KG1 (cell line): ENCODE measurements at places on chromosomes 6 and 20.

DNA sequence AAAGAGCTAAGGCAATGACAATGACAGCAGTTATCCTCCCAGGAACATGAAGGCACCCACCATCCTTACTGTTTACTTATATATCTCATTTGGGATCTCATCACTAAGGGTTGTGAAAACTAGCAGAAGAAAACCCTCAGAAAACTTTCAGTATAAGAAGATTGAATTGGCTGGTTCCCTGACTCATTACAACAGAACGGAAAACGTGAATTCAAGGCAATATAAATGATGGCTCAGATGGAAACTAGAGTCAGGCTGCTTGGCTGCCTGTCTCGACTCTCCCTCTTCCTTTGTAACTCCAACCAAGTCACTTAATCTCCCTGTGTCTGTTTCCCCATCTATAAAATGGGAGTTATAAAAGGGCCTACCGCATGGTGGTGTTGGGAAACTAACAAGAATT lies 387.1 kb upstream of the JARID2 start:
- no peak for DNase-seq

DNA sequence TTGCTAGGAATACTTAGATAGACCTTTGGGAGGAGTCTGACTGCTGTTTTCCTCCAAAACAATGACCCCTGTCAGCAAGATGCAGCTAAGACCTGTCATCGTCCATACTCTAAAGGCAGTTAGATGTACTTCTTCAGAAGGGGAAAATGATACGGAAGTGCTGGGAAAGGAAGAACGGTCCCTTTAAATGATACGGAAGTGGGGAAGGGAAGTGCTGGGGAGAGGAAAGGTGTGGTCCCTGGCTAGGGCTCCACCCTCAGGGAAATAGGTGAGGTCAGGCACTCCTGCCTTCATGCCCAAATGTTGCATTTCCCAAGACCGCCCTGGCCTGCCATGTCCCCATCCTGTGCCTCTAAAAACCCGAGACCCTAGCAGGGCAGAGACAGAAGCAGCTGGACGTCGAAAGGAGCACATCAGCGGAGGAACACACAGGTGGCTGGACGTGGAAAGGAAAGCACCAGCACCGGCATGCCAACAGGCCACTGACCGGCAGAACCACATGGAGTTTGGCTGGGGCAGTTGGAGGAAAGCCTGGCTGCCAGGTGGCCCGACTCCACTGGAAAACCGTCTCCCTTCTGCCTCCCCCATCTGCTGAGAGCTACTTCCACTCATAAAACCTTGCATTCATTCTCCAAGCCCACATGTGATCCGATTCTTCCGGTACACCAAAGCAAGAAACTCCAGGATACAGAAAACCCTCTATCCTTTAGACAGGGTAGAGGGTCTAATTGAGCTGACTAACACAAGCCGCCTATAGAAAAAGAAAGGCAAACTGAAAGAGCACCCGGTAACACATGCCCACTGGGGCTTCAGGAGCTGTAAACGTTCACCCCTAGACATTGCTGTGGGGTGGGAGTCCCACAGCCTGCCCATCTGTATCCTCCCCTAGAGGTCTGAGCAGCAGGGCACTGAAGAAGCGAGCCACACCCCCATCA lies 94.6 kb downstream of the FAXC start:
- DNase-seq: no peak

DNA sequence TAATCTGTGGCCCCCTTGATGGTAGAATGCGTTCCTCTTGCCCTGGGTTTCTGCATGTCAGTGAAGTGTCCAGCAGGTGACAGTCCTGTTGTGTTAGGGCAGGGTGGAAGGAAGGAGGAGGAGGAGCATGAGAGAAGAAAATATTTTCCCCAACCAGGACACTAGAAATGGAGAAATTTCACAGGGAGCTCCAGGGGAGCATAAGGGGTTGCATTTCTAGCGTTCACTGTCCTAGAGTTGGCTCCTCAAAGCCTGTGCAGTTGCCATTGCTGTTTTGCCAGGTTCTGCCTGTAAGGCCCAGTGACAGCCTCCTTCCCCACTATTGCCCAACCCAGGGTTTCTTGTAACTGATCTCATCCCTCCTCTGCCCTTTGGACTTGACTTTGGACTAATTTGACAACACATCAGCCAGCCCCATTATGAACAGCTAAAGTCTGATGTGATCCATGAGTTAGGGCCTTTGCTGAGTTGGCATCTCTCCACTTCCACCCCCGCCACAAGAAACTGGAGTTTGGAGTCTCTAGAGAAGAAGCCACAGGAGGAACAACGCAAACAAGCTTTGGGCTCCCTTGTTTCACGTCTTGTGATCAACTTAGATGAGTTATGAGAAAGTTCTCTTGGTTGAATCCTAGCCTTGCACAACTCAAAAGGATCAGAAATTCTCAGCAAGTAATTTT lies 14.0 kb upstream of the FAM50B start:
- no peak for DNase-seq

- no peak for DNase-seq
Measured at GRCh38 chr6:21856844-21857243, 263.3 kb downstream of the SOX4 start.

GRCh38 chr6:131040866-131041265 lies 22.2 kb downstream of the EPB41L2 start:
- no peak for DNase-seq

DNA sequence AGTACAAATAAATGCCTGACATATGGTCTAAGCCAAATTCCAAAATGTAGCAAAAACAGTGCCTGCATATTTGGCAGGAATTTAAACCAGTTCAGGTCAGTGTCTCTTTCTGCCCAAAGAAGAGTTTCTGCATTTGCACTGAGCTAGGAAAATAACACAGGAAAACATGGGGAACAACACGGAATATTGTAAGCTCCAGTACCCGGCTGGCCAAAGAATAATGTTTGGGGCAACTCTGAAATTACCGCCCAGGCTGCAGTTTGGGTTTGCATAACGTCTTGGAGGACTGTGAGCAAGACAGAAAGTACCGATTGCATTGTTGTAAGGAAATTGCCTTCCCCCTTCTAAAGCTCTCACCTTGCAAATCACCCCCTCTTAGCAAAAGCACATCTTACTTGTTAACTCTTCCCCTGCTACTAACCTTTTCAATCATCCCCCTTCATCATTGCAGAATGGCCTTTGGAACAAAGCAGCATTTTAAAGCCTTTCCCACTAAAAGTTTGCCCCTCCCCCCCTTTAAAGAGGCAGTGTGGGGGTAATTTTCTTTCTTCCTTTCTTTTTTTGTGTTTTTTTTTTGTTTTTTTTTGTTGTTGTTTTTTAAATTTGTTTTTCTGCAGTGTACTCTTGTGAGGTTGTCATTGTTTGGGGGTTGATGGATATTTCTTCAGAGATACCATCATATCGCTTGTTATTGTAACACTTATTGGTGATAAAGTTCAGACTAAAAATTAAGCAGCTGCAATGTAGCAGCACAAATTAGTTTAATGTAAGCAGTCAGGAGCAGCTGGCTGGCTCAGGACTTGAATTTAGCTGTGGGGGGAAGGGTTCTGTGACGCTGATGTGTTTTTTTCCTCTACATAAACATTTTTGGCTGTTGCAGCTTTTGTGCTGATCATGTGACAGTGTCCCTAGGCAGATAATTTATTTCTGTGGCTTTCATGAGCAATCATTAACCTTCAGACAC lies 100.0 kb upstream of the CITED2 start:
- no peak for DNase-seq

GRCh38 chr6:135322427-135323201 lies 141.5 kb downstream of the MYB start:
- DNase-seq: peak; percentile 77

- no peak for DNase-seq
Measured at GRCh38 chr6:157715728-157716164, 107.3 kb upstream of the SNX9 start.

GRCh38 chr6:100833972-100834574 lies 47.1 kb downstream of the ASCC3 start:
- no peak for DNase-seq

- no peak for DNase-seq
Measured at GRCh38 chr6:125124049-125124669, 29.4 kb upstream of the TPD52L1 start.

DNA sequence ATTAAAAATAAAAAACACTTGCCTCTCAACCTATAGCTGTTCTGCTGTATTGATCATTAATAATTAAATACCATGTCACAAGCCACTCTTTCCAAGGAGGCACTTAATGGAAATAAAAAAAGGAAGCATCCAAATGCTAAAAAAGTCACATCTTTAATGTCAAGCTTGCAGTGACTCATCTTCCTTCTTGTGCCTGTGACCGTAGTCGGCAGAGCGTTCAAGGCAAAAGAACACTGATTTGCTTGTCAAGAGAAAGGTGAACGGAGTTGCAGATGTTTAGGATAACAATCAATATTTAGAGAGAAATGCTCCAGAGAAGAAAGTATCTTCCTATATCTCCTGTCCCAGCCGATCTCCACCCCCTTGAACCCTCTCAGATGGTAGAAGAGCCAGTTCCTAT lies 341.0 kb upstream of the OPRM1 start:
- DNase-seq: no peak

GRCh38 chr6:491233-491632 lies 99.7 kb downstream of the IRF4 start:
- no peak for DNase-seq

- DNase-seq: no peak
Measured at GRCh38 chr20:62104791-62105345, 17.4 kb upstream of the LSM14B start.

GRCh38 chr6:156013155-156013554 lies 557.5 kb upstream of the NOX3 start:
- DNase-seq: peak; percentile 25

- DNase-seq: peak; percentile 59
Measured at GRCh38 chr6:37501632-37502491, 2.2 kb upstream of the CCDC167 start.

DNA sequence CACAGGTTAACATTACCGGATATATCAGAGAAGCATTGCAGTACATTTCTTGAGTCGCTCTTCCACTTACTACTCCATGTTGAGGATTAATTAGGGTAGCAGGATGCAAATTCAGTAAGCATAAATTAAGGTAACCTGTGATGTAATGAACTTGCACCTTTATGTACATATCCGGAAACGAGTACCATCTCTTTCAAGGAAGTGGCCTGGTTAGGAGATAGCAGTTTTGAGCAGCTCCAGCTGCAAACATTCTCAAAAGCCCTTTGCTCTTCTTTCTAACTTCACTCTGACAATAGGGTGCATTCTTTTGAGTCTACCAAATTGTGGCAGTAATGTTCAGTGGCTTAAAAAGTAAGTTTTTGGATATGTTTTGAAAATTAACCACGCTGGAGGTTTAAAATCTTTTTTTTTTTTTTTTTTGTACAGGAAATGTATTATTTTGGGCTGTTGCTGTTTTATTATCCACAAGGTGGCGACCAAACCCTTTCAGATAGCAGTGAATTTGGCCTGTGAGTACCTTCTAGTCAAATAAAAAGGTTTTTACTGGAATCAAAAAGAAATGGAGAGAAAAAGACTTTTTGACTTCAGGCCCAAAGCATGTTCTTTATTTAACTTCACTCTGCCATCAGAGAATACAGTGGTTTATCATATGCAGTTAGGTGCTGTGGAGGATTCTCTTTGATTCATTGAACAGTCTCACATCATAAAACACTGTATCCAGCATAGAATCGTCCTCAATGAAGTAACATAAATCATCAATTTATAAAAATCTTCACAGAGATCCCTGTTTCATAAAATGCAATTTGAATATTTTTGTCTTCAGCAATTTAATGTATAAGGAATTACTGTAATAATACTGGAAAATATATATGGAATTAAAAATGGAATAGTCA lies 8.9 kb downstream of the FAM217B start:
- peak; percentile 48 for DNase-seq

GRCh38 chr6:73290435-73290834 lies 27.4 kb upstream of the KHDC1 start:
- no peak for DNase-seq

DNA sequence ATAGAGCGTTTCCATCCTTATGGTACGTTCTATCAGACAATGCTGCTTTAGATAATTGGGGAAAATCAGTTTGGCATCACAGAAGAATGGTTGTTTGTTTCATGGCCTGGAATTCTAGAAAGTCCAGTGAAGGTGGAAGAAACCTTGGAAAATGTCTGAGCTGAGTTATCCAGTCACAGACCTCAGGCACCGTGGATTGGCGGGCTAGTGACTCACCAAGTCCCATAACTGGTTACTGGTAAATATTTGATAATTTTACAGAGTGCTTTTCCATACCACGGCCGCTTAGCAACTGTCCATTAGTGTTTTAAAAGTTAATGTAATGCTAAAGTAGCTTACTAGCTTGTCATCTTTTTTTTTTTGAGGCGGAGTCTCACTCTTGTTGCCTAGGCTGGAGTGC lies 99.4 kb downstream of the SLC35B3 start:
- no peak for DNase-seq
